ENCODE measurements at places on chromosomes 5 and 9.

- DNase-seq: no peak
Measured at GRCh38 chr5:107153283-107153682, 517.5 kb downstream of the EFNA5 start.

DNA sequence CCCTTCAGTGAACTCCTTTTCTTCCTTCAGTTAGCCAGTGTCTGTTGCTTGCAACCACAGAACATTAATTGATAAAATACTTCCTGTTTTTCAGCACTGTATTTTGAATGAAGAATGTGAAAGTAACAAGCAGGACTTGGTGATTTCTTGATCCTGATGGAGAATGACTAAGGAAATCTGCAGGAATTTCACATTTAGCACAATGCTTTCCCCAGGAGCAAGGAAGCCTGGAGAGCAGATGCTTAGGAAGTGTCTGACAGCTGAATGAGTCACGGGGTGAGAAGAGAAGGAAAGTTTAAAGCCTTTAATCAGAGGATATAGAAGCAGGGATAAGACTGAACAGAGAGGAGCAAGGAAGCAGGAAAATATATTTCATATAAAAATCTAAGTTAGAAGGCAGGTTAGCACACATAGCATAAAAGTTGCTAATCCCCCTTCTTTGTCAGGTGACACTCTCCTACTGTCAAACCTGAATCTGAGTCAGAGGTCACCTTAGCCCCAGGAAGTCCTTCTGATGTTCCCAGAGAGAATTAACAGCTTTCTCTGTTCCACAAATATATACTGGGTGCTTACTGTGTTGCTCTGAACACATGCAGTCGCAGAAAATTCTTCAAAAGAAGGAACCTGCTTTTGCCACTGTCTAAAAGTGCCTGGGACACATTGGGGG is 59.7 kb downstream of the GNA14 start:
- no peak for DNase-seq

- no peak for DNase-seq
Measured at GRCh38 chr5:133687212-133688061, 75.1 kb upstream of the FSTL4 start.

DNA sequence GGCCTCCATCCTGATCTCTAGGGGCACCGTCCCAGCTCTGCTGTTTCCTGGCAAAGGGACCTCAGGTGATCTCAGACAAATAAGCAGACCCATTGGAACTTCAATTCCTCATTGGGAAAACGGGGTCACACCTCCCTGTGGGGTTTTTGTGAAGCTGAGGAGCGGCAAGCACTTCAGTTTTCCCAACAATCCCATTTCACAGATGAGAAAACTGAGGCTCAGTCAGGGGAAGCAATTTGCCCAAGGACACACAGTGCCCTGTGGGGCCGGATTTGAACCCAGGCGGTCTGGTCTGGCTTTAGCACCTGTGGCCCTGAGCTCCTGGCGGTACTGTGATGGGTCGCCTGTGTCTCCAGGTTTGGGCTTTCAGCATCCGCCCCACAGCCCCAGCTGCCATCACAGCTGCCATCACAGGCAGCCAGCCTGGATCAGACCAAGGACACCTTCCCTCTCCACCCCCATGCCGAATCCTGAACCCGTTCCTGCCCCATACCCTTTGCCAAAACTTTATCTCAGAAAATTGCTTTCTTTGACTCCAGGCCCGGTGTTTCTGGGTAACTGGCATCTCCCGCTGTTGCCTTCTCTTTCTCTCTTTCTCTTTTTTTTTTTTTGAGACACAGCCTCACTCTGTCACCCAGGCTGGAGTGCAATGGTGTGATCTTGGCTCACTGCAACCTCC is 26.4 kb downstream of the NCS1 start:
- no peak for DNase-seq

DNA sequence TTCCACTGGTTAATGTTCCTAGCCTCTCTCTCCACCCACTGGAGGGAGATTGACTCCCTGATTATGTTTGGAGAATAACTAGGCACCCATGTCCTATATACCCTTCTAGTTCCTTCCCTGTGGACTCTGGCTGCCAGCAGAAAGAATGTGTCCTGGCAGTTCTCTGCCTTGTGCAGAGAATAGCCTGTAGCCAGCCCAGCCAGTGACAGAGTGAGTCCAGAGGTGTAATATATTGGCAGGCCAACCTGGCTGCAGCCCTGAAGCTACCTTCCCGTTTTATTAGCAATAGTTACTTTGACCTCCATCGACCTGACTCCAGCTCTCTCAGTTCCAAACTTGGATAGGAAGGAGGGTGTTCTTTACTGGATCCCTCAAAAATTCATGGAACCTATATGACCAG is 8.1 kb downstream of the SETD9 start:
- DNase-seq: no peak

DNA sequence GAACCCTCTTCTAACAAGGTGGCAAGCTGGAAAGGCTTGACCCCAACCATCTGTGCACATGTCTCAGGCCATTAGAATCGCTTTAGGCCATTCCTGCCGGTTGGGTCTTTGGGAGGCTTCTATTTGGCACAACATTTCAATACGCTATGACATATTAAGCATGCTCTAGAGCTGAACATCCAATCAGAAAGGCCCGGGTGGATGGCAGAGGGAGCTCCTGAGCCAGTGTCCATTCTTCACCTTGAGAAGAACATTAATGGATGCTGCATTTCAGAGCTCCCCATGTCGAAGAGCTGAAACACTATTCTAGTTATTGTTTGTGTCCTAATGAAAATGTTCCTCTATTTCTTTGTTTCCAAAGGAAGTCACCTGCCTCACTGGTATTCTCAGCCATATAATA is 12.8 kb downstream of the SPATA9 start:
- DNase-seq: no peak

- peak; percentile 40 for DNase-seq
Measured at GRCh38 chr9:127865645-127866464, 11.4 kb upstream of the ENG start.

GRCh38 chr5:113050721-113051382 is 74.3 kb downstream of the DCP2 start:
- DNase-seq: peak; percentile 28

DNA sequence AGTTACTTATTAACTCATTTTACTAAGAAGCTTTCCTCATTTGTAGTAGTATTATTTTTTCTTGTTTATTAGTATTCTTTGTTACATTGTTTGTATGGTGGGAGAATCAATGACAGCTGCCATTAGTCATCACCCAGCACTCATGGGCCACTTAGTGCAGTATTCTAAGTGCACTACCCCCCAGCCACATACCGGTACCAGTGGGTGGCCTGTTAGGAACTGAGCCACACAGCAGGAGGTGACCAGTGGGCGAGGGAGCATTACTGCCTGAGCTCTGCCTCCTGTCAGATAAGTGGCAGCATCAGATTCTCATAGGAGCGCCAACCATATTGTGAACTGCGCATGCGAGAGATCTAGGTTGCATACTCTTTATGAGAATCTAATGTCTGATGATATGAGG is 24.2 kb upstream of the CAMLG start:
- DNase-seq: no peak

- no peak for DNase-seq
Measured at GRCh38 chr5:129977810-129978209, 73.5 kb downstream of the CHSY3 start.

DNA sequence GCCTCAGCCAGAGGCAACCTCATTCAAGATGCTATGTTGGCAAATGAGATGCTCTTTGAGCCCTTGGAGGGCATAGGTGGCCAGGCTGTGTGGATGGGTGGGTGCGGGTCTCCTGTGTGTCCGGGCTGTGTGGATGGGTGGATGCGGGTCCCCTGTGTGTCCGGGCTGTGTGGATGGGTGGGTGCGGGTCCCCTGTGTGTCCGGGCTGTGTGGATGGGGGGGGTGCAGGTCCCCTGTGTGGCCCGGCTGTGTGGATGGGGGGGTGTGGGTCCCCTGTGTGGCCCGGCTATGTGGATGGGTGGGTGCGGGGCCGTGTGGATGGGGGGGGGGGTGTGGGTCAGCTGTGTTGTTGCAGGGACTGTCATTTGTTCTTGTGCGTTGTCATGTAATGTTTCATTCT is 136.6 kb upstream of the COL5A1 start:
- no peak for DNase-seq

DNA sequence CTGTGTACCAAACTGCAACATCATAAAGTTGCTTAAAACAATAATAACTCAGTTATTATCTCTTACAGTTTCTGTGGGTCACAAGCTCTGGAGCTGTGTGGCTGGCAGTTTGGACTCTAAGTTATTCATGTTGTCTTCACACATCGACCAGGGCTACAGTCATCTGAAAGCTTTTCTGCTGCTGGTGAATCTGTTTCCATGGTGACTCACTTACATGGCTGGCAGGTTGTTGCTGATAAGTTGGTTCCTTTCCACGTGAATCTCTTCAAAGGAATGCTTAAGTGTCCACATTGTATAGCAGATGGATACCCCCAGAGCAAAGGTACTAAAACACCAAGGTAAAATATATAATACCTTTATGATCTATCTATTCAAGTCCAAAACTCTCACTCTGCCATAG is 44.8 kb upstream of the CYLC2 start:
- no peak for DNase-seq

DNA sequence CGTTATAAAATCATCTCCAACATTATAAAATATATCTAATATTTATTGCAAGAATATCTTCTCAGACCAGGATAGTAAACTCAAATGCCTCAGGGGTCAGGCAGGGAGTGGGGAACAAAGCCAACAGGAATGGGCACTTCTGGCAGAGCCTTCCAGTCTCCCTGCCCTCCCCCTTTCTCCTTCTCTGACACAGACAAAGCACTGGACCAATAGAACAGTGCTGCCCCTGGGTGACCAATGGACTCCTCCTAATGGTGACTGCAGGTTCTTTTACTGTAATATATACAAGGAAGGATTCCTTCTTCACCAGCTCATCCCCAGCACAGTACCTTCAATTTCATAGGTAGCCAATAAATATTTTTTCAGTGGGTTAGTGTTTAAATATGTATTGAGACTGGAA is 31.1 kb upstream of the MAMDC2 start:
- DNase-seq: no peak

GRCh38 chr5:65708145-65708544 is 13.8 kb downstream of the SGTB start:
- no peak for DNase-seq

DNA sequence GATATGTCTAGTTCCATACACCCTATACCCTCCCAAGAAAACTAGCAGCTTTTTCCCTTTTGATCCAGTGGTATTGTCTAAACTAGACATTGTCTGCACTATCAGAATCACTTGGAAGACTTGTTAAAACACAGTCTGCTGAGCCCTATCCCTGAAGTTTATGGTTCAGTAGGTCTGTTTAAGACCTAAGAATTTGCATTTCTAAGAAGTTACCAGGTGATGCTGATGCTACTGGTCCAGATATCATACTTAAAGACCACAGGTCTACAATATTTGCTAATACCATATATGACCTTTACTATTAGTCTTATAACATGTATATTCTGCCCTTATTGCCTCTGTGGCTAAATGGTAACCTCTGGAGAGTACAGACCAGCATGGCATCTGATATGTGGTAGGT is 23.3 kb downstream of the SKIC3 start:
- DNase-seq: no peak

DNA sequence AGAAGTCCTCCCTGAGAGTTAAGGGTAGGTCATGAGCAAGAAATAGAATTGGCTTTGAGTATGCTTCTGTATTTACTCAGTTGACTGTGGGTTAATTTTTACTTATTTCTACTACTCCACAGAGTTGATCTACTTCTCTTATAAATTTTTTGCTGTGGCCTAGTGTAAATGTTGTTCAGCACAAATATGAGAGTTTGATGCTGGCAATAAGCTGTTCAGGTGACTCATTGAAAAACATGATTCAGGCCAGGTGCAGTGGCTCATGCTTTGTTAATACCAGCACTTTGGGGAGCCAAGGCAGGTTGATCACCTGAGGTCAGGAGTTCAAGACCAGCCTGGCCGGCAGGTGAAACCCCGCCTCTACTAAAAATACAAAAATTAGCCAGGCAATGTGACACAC is 4.5 kb upstream of the CDK7 start:
- no peak for DNase-seq

DNA sequence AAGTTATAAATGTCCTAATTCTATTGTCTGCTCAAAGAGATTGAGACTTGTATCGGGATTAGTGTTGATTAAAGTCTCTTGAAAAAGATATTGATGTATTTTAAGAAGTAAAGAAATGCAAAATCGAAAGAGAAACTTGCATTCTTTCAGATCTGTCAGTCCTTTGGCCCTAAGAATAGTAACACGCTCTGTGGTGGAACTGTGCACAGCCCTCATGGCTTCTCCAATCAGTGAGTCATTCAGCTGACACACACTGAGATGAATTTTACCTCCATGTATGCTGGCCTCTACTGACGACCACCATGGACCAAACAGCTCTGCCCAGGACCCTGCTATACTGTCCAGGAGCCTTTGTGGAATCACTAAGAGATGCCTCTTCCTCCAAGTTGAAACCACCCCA is 232.4 kb downstream of the ESM1 start:
- peak; percentile 32 for DNase-seq

DNA sequence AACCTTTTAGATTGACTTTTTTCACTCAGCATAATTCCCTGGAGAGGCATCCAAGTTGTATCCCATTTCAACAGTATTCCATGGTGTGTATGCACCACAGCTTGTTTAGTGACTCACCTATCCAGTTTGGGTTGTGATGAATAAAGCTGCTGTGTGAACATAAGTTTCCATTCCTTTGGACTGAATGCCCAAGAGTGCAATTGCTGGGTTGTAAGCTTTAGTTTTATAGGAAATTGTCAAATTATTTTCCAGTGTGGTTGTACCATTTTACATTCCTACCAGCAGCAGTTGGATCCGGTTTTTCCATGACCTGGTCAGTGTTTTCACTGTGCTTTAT is 60.9 kb upstream of the TMED7 start:
- no peak for DNase-seq

GRCh38 chr5:105032917-105033316 is 1470.3 kb upstream of the NUDT12 start:
- no peak for DNase-seq

- no peak for DNase-seq
Measured at GRCh38 chr5:80790698-80791097, 135.9 kb upstream of the DHFR start.

DNA sequence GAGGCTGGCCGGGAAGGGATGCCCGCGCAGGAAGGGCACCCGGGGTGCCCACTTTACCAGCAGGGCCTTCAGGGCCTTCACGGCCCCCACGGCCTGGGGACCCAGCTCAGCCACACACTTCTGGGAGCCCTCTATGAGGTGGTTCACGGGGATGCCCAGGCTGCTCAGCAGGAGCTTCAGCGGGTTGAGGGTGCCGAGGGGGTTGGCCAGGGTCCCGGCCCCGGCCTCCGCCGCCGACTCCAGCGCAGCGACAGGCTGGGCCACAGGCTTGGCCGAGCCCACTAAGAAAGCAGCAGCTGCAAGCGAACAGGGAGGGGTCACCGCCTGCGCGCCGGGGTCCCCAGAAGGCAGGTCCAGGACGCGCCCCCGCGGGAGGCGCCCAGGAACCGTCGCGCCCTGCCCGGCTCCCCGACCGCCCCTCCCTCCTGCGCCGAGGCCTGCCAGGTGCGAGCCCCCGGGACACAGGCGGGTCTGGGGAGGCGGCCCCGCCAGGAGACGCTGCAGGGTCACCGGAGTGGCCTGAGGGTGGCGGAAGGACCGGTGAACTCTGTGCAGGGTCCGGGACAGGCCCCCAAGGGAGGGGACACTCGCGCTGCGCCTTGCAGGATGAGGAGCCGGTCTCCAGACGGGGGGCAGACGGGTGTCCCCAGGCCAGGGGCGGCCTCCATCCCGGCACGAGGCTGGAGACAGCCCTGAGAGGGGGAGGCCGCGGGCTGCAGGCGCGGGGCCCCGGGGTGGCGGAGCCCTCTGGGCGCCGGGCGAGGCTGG is 572 bp downstream of the SCGB3A1 start:
- no peak for DNase-seq
